Ureter (tissue), 1 donor: ENCODE measurements at places on chromosomes 13 and 19.

DNA sequence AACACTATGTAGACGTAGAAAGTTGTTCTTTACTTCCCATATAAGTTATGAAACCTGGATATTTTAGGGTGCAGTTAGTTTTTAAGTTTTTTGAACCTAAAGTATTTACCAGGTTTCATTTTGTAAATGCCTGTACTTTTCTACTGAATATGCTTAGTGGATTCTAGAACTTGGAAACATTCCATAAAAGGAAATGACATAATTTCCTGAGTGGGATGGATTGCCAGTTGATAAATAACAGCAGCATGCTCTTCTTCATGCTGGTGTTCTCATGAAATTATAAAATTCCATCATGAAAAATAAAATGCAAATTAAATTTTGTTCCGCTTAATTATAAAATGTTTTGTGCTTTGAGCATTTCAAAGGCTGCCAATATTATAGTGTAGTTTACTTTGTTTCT lies 362.2 kb upstream of the PCDH20 start:
- DNase-seq = no peak

DNA sequence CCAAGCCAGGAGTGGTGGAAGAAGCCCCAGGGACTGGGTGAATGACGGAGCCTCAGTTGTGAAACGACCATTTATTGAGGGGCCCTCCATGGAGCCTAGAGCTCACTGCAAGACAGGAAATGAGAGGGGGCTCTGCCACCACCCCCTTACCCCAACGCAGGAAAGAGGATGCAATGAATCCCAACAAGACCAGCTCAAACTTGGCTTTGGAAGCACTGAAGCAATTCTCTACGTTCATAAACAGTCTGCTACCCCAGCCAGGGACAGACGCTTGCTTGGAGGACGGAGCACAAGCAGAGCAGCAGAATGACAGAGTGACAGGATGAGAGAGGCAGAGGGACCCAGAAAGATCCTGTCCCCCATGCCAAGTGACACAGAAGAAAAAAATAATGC lies 1.0 kb downstream of the PRKACA start:
- DNase-seq = no peak

GRCh38 chr13:70284371-70284770 lies 176.1 kb upstream of the KLHL1 start:
- DNase-seq = no peak

DNA sequence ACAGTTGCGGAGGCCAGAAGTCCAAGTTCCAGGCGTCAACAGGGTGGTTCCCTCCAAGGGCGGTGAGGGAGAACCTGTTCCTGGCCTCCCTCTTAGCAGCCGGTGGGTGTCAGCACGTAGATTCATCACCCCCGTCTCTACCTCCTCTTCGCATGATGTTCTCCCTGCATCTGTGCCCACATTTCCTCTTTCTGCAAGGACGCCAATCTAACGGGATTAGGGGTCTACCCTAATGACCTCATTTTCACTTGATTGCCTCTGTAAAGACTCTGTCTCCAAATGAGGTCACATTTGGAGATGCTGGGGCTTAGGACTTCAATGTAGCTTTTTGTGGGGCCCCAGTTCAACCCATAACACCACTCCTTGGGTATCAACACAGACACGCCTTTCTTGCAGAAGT lies 38.5 kb downstream of the DPF1 start:
- no peak for DNase-seq

- no peak for DNase-seq
Observed at GRCh38 chr13:108387156-108387555, 117.6 kb downstream of the TNFSF13B start.

GRCh38 chr13:76231522-76232167 lies 595.5 kb downstream of the LMO7 start:
- no peak for DNase-seq

- DNase-seq = no peak
Observed at GRCh38 chr19:16914421-16914820, 25.6 kb downstream of the F2RL3 start.

DNA sequence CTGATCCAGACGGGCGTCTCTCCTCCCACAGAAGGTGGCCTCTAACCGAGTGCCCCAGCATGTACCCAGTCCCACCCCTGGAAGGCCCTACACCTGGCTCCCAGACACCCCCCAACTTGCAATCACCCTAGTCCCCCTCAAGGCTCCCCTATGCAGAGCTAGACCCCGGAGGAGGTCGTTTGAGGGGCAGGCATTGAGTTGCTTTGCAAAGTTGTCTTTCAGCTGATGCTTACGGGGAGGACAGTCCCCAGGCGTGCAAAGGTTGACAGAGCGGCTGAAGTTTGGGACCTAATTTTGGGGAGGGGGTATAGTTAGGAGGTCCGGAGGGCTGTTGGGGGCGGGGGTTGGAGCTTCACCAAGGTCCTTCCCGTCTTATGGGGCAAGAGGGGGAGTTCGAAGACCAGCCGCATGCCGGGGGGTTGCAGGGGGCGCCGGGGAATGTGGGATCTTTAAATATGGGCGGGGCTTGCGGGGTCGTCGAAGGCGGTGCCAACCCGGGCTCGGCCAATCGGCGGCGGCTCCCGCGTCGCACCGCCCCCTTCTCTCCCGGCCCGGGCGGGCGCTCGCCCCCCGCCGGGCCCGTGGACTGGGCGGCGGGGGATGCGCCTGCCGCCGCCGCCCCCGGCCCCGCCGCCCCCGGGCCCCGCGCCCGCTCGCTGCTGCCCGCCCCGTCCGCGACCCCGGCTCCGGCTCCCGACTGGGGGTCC lies at the start of gene KCNN1:
KCNN1 (plus strand) TSS at position 558 of the 707 bp plus-strand sequence. CDS start 6,782 bp downstream, outside the sequence.
- no peak for DNase-seq
